ENCODE measurements at places on chromosomes 3 and 15.
A peak's percentile ranks its signal among the peaks of the same experiment; 100 is the strongest.

DNA sequence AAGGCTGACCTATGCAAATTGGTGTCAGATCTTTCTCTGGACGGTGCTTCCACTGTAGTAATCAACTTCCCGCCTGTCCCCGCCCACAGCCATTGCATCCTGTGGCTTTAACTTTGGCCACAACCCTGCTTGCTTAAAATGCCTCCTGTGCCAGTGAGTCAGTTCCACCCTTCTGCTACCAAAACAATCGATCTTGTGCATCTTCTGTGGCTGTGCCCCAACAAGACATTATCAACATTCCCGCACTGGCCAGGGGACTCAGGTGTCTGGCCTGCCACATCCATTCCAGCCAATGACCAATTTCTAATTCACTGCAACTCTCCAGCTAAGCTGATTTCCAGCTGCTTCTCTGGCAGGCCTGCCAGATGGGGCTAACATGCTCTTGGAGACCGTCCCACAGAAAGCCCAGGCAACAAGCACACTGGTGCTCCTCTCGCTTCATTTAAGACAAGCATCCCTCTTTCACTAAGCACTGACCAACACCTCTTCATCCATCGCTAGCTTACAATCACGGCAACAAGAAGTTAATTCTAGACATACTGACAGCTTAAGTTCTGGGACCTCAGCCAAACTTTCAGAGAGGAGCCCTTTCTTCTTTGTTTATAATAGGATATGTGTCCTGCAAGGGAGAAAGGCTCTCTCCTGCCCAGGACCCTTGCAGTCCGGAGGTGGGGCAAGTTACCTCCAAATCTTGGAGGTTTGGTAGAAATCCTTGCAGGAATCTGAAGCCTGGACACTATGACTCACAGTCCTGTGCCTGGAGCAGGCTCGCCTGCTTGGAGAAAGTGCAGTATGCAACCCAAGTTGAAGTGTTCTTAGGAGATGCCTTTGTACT lies 6.7 kb downstream of the CA12 start:
- DNase-seq: no peak

DNA sequence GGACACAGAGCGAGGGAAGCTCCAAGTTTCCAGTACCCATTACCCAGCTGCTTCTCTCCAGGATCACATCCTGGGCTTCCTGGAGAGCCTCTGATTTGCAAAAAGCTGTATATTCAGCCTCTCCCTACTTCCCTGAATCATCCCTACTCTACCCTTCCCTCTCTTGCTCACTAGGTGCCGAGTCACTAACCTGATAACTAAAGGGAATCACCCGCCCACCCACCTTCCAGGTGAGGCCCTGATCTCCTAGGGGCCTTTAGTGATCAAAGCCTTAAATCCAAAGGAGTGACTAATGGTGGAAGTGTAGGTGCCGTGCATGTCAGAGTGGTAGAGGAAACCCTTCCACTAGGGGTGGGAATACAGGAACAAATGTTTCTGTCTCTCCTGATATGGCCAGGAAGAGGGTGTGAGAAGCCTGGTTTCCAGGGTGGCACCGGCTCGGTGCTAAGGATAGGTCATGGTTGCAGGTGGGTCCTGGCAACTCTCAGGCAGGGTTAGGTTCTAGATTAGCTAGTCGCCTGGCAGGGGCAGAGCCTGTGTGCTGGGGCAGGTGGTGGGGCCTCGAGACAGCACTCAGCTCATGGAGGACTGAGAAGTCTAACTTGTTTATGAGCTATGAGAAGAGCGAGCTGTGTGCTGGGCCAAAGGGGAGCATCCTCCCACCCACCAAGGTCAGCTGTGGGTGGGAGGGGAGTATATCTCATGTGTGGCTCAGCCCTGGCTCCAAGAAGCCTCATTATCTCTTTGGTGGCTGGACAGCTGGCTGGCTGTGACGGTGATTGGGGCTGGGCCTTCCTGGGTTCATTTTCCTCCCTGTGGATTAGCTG lies 10.1 kb downstream of the SEMA7A start:
- DNase-seq: no peak

DNA sequence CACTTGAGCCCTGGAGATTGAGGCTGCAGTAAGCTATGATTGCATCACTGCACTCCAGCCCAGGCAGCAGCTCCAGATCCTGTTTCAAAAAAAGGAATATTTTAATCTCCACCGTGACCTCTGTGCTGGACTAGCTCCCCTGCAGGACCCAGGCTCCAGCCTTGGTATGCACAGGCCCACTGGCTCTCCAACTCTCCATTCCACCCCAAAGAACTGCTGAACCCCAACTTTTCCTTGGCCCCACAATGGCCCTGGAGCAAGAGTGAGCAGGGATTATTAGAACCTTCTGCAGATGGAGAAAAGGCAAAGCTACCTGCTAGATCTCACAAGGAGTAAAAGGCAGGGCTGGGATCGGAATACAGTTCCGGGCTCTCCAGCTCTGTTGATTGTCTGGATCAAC lies 32.8 kb upstream of the SFMBT1 start:
- DNase-seq: no peak

DNA sequence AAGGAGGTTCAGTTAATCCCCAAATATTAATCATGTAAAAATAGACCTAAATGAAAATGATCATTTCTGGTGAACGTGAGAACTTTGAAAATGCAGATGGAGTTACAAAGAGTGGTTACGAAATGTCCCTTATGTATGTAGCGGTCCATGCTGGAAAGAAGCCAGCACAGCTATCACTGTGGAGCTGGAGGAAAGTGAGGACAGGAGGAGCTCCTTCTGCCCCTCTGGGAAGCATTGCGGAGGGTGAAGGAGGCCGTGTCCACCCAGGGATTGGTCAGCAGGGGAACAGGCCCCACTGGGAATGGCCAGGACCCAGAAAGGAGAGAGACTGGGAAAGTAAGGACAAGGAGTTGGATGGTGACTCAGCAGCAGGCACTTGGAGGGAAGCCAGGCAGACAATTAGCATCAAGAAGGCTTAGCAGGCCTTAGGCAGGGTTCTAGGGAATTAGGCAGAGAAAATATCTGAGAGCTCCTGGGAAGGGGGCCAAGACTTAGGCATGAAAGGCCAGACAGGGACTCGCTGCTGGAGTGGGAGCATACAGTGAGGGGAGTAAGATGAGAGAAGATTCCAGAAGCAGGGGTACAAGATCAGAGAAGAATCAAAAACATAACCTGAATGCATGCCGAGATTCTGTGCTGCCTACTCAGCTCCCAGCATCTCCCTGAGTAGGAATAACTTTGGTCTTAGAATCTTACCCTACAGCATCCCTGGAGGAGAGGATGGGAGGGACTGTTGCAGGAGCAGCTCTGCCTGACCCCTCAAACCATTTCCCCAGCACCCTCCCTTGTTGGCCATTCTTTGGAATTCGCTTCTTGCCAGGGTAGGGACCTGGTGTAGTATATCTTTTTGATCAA lies 171.0 kb upstream of the UMPS start:
- peak; percentile 60 for DNase-seq

GRCh38 chr15:85118581-85118980 lies 136.9 kb downstream of the PDE8A start:
- DNase-seq: no peak

- no peak for DNase-seq
Observed at GRCh38 chr3:197494366-197495058, 61.3 kb downstream of the BDH1 start.

GRCh38 chr15:89226359-89227221 lies 5.2 kb upstream of the RLBP1 start:
- DNase-seq: no peak

DNA sequence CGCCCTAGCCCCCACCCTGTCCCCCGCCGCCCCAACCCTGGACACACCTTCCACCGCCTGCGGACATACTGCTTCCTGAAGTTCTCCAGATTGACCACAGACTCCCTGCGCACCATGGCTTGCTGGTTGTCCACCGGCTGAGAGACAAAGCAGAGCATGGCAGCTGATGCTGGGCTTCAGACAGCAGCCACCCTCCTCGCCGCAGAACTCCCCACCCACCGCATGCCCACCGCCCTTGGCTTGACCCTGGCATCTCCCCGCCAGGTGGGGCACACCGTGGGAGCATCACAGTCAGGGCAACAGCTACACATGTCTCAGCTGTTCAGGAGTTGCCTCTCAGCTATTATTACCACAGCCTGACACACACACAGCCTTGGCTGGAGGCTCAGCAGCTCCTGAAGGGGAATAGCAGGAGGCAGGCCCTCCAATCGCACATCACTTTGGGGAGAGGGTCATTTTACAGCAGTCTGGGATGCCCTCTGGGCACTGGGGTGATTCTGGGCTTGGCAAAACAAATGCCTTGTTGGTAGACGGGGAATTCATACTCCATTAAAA lies 78.4 kb upstream of the HERC1 start:
- DNase-seq: no peak

DNA sequence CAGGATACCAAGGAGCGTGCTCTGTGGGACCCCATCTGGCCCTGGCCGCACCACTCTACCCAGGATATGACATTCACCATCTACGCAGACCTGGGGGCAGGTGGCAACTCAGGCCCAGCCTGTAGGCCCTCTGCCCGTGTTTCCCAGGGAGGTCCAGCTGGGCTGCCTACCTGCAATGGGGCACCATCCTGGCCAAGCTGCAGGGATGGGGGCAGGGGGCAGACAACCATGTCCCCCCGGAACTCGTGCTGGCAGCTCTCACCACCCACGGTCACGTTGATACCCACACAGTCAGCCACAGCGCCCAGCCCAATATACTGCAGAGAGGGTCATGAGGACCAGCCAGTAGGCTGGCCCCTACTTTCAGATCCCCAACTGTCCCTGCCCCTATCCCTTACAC lies 7.9 kb downstream of the MST1R start:
- no peak for DNase-seq

GRCh38 chr3:17847156-17847555 lies 104.7 kb upstream of the TBC1D5 start:
- no peak for DNase-seq

DNA sequence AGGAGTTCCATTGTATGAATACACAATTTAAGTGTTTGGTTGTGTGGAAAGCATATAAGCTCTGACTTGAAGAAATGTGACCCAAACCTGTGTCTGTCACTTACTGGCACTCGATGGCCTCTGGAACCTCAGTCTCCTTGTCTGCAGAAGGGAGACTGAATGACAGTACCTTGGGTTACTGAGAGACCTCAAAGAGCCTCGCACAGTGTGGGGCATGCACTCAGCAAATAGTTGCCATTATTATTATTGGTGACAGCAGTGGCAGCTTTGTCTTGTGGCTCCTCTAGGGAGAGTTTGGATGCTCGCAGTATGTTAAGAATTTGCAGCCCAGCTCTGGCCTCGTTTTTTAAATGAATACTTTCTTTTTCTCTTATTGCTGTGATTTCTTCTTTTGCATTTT lies 43.4 kb downstream of the EEFSEC start:
- DNase-seq: no peak

DNA sequence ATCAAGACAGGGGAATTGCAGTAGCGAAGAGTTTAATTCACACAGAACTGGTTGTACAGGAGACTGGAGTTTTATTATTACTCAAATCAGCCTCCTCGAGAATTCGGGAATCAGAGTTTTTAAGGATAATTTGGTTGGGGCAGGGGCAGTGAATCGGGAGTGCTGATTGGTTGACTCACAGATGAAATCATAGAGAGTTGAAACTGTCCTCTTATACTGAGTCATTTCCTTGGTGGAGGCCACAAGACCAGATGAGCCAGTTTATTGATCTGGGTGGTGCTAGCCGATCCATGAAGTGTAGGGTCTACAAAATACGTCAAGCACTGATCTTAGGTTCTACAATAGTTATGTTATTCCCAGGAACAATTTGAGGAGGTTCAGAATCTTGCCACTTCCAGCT lies 5.3 kb upstream of the ZNF770 start:
- DNase-seq: no peak

DNA sequence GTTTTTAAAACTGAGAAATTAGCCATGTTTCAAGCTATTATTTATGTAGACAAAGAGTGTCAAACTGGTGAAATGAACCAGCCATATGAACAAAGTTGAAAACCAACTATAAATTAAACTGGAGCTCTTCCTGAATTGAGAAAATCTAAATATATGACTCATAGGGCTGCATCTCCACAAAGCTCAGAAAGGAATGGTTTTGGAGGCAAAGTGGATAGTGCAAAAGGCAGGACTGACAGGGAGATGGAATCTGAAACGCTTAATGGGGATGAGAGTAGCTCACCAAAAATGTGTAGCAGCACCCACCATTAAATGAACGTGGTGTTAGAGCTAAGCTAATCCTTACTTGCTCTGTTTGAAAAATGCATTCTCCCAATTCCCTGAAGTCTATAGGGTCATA lies 1066.0 kb downstream of the AGBL1 start:
- DNase-seq: no peak

GRCh38 chr15:57218826-57219576 lies 157.3 kb upstream of the CGNL1 start:
- peak; percentile 27 for DNase-seq

DNA sequence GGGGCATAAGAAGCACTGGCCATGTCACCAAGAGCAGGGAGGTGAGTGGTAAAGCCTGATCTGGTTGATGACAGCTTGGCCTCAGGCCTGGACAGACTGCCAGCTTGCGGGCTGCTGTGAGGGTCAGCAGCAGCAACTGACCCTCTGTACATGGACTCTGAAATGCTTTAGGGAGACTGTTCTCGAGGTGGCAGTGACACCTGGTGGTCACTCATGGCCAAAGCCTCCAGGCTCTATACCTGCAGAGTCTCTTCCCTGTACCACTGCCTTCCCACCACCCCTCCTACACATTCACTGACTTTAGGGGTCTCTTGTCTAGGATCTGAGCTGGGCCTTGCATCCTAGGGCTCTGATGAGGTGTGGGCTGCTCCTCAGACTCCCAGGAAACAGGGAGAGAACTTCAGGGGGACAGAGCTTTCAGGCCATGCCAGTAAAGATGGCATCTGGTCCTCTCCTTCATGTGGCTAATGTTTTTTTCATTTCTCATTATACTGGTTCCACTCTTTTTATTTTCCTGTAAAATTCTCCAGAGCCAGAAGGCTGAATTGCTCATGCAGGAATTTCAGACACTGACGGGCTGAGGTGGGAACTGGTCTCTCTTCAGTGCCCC lies 17.2 kb upstream of the TIMP4 start:
- DNase-seq: peak; percentile 74

- no peak for DNase-seq
Observed at GRCh38 chr15:67135494-67135893, 70.1 kb downstream of the SMAD3 start.

DNA sequence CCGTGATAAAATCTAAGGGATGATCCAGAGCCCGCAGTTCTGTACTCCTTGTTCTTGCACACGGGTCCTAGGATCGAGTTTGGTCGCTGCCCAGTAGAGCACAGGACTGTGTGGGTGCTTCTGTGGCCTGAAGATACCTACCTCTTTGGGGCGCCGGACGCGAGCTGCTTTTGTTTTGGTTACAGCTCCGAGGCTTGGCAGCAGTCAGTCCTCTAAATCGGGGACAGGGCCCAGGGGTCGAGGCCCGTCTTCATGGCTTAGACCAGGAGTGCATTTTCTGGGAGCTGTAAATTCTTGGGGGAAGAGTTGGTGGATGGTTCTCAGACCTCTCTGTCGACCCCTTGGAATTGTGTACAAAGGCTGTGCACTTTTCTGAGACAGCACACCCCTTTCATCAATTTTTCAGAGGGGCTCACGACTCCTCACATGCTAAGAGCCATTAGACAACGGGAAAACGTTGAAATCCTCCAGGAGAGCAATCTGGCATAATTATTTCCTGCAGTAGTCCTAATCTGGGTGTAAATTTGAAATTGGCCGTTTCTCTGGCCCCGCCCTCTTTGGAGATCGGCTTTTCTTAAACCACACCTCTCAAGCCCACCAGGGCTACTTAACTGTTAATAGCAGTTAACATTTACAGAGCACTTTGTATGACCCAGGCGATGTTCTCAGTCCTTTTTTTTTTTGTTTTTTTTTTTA lies 928 bp downstream of the CEP97 start:
- DNase-seq: peak; percentile 52

- DNase-seq: no peak
Observed at GRCh38 chr3:58419780-58420507, 13.7 kb downstream of the PDHB start.

GRCh38 chr3:153291059-153291685 lies 129.1 kb downstream of the RAP2B start:
- peak; percentile 25 for DNase-seq
